ENCODE measurements at places on chromosomes 1 and 21.

DNA sequence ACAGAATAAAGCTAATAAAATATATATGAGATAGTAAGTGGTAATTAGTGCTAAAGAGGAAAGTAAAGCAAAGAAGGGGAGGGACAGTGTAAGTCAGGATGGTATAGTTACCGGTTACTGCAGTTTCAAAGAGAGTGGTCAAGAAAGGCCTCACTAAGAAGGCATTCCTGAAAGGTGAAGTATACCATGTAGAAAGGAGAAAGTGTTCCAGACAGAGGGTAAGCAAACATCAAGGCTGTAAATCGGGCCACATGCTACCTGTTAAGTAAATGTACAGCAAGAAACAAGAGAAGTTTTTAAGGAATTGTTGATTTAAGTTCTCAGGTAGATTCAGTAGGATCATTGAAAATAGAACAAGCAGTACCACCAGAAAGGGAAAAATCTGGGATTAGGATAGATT, 9.7 kb downstream of the DESI2 start:
- no peak for DNase-seq

DNA sequence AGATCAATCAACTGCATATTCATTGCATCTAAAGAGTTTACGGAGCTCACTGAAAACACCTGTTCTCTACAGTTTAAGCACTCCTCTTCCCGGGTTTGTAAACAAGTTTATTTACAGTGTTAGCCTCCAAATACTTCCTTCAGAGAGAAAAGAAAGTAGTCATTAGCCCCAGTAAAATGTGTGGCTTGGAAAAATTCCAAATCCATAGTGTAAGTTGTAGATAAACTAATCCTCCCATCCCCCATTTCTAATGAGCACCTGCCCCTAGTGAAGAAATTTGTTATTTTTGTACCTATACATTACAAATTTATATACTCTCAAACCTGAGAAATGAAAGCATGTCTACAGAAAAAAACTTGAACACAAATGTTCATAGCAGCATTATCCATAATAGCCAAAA, 21.9 kb downstream of the PUM1 start:
- no peak for DNase-seq

DNA sequence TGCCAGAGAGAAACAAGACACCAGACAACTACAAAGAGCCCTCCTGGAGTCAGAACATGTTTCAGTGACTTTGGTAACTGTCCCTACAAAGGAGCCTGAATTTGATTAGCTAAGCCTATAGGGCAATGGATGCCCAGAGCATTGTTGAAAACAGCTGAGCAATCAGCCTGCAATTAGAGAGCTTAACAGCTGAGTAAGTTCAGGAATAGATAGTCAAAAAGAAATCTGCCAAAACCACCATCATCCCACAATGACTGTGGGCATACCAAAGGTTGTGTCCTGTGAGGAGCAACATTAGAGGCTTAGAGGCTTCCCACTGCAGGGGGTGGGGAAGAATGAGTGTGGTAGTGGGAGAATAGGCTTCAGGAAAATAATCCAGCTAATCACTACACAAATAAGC, 32.1 kb downstream of the SH3BP5L start:
- no peak for DNase-seq

GRCh38 chr1:151167116-151167515, 1.2 kb downstream of the SCNM1 start:
- DNase-seq, result no peak

DNA sequence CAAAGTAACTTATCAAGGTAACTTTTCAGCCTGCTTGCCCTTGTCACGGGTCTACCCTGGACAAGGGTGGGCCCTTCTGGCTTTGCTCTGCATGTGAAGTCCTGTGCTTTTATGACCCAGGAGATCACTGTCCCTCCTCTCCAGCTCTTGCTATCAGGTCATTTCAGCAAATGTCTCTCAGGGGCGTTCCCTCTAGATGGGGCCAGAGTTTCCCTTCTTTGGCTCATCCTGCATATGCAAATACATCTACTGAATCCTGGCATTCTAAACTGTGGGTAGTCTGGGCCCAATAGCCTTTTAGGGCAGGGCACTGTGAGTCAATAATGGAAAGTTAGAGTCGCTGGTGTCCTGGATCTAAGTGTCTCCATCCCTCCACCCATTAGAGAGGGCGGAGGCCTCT, 366.9 kb upstream of the USP24 start:
- no peak for DNase-seq

- no peak for DNase-seq
Measured at GRCh38 chr1:185473186-185473585, 156.1 kb upstream of the IVNS1ABP start.

- no peak for DNase-seq
Measured at GRCh38 chr1:210616356-210616755, 287.7 kb downstream of the HHAT start.

DNA sequence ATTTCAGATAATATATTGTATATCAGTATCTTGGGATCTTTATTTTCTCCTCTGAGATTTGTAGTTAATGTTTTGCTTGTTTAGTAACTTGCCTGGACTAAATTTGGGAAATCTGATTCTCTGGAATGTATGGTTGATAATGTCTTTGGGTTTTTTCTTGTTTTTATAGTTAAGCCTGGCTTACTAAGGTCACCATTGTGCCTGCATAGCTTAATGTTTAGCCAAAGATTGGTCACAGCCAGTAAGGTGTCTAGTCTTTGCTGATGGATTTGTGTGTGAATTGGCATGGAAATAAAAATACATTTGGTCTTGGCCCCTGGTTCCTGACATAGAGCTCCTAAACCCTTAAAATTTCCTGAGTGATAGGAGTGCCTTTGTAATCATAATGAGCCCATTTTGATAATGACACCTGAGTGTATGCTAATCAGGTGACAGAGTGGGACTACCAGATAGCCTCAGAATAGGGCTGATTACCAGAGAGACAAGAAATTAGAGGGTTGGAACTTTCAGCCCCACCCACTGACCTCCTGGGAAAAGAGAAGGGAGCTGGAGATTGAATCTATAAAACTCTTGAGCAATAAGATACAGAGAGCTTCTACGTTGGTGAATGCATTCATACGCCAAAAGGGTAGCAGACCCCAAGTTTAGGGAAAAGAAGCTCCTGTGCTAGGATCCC, 47.9 kb upstream of the NUF2 start:
- no peak for DNase-seq

GRCh38 chr1:87963556-87963955, 634.9 kb downstream of the LMO4 start:
- no peak for DNase-seq

- DNase-seq, result no peak
Measured at GRCh38 chr1:199067483-199067882, 428.6 kb downstream of the PTPRC start.
